Epithelial cell of prostate (primary cell): ENCODE measurements at places on chromosomes 16 and 17.
A peak's percentile ranks its signal among the peaks of the same experiment; 100 is the strongest.

DNA sequence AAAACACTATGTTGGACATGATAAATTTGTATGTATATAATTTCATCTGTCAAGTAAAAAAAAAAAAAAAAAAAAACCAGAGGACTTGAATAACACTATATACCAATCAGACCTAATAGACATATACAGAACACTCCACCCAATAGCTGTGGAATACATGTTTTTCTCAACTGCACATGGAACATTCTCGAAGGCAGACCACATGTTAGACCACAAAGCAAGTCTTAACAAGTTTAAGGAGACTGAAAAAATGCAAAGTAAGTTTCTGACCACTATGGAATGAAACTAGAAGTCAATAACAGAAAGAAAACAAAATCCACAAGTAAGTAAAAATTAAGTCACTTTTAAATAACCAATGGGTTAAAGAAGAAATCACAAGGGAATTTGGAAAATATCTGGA, 8.4 kb upstream of the CNTNAP4 start:
- DNase-seq = no peak

DNA sequence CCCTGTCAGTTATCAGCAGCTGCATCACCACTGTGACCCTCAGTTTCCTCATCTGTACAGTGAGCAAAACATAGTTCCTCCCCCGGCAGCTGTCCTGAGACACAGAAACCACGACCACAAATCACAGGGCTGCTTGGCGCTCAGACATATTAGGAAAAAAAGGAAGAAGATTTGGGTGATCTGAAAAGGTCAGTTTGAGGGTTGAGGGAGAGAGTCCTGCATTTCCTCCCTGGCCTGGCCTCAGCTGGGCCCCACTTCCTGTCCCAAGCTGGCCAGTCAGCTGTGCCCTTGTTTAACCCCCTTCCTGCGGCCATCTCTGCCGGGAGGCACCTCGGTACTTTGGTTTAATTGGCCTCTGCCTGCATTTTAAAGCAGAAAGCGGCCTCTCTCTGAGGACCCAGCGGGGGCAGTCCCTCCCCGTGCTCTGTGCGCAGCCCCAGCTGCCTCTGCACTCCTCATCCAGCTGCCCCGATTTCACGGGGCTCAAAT, 24.0 kb upstream of the CIBAR2 start:
- DNase-seq = no peak

GRCh38 chr16:50705436-50706110, 12.2 kb downstream of the NOD2 start:
- DNase-seq = no peak

DNA sequence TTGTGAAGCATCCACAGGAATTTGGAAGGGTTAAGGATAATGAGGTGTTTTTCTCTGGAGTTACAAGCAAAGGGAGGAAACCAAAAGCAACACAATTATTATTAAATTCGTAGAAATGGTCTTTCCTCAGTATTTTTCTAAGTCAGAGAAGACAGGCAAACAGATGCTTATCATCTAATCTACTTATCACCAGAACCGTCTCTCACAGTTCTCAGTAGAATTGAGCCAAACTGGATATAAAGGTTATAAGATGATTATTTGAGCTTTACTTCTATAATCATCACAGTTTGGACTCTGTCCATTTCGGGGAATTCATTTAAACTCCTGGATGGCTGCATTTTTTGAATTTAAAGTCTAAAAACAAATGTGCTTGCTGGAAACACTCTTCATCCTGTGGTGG, 245.0 kb downstream of the KCNJ2 start:
- no peak for DNase-seq

GRCh38 chr16:6091021-6091420, 993.4 kb upstream of the EEF2KMT start:
- DNase-seq = no peak

DNA sequence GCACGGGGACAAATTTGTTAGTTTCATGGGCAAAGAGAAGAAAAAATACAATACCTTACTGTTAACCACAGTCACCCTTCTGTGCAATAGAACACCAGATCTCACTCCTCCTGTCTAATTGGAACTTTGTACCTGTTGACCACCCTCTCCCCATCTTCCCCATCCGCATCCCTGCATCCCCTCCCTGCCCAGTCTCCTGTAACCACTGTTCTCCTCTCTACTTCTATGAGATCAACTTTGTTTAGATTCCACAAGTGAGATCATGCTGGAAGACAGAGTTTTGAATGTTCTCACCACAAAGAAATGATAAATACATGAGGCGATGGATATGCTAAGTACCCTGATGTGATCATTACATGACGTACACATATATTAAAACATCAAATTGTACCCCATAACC, 47.7 kb downstream of the CLEC16A start:
- DNase-seq = no peak

DNA sequence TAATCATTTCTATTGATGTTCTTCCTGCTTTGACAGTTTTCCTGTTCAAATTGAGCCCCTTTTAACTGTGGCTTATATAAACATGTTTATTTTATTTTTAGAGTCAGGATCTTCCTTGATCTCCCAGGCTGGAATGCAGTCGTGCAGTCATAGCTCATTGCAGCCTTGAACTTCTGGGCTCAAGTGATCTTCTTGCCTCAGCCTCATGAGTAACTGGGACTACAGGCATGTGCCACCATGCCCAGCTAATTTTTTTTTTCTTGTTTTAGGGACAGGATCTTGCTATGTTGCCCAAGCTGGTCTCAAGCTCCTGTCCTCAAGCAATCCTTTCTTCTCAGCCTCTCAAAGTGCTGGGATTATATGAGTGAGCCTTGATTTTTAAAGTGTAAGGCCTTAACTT, 14.7 kb downstream of the PHKB start:
- no peak for DNase-seq

- DNase-seq = no peak
Observed at GRCh38 chr17:6569370-6570285, 13.3 kb upstream of the PITPNM3 start.

GRCh38 chr17:49156256-49156655, 23.7 kb downstream of the B4GALNT2 start:
- no peak for DNase-seq

GRCh38 chr16:23485841-23486240, 24.5 kb downstream of the GGA2 start:
- no peak for DNase-seq

GRCh38 chr16:77443357-77444146, 8.7 kb upstream of the ADAMTS18 start:
- DNase-seq = no peak

DNA sequence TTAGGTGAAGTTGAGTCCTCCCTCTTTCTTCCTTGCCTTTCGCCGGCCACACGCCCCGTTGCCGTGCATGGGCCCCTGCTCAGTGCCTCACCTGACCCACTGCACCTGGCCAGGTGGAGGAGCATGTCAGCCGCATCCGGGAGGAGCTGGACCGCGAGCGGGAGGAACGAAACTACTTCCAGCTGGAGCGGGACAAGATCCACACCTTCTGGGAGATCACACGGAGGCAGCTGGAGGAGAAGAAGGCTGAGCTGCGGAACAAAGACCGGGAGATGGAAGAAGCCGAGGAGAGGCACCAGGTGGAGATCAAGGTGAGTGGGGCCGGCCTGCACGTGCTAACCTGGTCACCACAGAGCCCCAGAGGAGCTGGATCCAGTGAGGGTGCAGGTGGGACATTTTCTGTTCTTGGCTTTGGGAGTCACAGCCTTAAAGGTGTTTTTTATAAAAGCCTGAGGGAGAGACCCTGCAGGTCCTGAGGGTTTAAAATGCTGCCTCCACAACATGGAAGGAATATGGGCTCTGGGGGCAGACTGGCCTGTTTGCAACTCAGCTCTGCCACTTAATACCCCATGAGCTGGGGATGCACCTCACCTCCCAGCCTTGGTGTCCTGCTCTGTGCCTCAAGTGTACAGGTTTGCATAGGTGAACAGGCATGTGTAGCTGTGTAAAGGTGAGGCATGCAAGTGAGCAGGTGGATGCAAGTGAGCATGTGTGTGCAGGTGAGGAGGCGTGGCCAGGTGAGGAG, 12.1 kb upstream of the DBNDD1 start:
- no peak for DNase-seq

GRCh38 chr17:48027322-48027981, 10.1 kb downstream of the COPZ2 start:
- no peak for DNase-seq

GRCh38 chr17:31058976-31059375, 35.8 kb upstream of the NF1 start:
- no peak for DNase-seq

DNA sequence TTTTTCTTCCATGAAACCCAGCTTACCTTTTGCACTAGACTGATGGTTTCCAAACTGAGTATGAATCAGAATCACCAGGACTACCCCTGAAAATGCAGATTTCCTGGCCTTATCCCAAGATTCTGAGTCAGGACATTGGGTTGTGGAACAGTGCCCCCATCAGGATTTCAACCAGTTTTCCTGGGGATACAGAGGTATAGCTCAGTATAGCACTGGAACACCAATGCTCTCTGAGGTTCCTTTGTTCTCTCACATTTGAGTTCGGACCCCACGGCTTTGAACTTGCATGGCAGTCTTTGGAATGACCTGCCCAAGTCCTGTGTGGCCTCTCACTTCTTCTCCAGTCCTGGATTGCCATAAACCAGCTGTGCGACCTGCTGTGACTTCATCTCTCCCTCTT, 12.8 kb upstream of the CCL8 start:
- no peak for DNase-seq

DNA sequence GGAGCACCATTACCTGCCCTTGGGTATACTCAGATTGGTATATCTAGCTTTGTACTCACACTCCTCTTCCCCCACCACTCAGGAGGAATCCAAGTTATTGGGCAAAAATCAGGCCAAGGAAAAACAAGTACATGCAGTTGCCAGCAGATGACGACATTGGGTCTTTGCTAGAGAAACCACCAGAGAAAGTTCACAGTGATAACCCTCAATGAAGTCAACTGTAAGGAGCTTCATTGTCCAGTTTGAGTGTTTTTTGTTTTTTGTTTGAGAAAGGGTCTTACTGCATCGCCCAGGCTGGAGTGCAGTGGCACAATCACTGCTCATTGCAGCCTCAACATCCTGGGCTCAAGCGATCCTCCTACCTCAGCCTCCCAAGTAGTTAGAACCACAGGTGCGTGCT, 34.6 kb upstream of the TOX3 start:
- DNase-seq = no peak

- peak; percentile 67 for DNase-seq
Observed at GRCh38 chr17:39738983-39739884, 1.5 kb downstream of the GRB7 start.

DNA sequence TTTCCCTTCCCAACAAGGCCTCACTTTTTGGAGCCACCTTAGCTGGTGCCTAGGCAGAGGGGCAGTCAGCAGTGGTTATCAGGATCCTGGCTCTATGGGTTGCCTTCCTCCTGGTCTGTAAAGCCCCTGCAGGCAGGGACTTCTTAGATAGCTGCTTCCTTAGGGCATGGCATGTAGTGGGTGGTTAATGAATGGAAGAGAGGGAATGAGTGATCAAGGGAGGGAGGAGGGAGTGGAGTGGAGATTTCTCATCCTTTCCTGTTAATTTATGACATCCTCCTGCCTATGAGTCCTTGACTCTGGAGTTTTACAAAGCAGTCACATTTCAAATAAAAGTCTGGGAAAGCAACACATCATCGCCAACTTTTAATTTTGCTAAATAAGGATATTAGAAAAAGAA, 40.7 kb downstream of the SNX20 start:
- DNase-seq = no peak

DNA sequence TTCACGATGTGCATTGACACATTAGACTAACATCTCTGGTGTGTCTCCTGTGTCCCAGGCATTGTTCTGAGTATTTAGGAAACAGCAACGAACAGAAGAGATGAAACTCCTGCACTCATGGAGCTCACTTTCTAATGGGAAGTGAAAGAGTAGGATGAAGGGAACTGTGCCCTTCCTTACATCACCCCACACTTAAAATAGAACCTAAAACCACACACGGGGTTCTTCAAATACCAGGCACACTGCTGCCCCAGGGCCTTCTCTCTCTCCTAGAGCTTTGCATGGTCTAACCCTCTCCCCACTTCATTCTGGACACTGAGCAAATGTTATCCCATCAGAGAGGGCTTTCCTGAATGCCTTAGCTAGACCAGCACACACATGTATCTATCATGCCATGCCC, 33.7 kb downstream of the TRIM25 start:
- DNase-seq = no peak

DNA sequence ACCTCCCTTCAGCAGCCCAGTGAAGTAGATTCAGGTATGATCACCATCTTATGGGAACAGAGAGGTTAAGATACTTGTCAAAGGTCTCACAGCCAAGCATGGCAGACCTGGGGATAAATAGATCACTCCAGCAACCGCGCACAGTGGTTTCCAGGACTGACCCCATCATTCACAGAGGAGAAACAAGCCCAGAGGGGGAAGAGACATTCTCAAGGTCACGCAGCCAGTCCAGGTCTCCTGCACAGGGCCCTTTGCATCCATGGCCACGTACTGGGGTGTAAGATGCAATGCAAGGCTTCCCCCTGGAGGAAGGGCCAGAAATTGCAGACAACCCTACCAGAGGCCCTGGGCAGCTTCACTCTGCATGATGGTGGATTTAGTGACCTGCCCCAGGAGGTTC, 19.9 kb downstream of the TLE7 start:
- no peak for DNase-seq

GRCh38 chr16:6926341-6926740, 406.3 kb upstream of the RBFOX1 start:
- no peak for DNase-seq

GRCh38 chr17:78890498-78890897, 12.5 kb downstream of the CEP295NL start:
- no peak for DNase-seq

GRCh38 chr17:36850790-36851189, 86.5 kb upstream of the LHX1 start:
- no peak for DNase-seq

DNA sequence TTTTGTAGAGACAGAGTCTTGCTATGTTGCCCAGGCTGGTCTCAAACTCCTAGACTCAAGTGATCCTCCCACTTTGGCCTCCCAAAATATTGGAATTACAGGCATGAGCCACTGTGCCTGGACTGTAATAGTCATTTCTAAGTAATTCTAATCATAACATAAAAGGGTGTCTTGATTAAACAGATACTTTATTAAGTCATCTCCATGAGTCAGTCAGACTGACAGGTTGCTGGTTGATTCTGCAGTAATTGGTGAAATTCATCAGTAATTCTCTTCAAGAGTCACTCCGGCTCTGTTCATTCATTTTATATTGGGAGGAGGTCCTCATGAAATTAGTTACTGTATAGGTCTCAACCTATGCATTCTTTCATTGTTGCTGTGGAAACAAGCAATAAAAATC, 85.6 kb downstream of the SPECC1 start:
- DNase-seq = no peak

DNA sequence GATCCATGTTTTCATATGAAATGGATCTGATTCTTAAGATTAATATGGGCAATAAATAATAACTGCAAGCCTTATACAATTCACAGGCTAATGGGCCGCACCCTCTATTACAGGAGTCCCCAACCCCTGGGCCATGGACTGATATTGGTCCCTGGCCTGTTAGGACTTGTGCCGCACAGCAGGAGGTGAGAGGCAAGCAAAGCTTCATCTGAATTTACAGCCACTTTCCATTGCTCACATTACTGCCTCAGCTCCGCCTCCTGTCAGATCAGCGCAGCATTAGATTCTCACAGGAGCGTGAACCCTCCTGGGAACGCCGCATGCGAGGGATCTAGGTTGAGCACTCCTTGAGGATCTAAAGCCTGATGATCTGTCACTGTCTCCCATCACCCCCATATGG, 26.8 kb downstream of the METTL16 start:
- peak; percentile 46 for DNase-seq
